ENCODE measurements at places on chromosomes 13 and 19.

GRCh38 chr19:8367327-8368001, 3.5 kb downstream of the ANGPTL4 start:
- DNase-seq, result no peak

- no peak for DNase-seq
Observed at GRCh38 chr13:20291037-20291436, 58.9 kb upstream of the GJB6 start.

- no peak for DNase-seq
Observed at GRCh38 chr13:92681239-92681638, 545.4 kb upstream of the GPC6 start.

- no peak for DNase-seq
Observed at GRCh38 chr19:58379246-58379645, 1.6 kb downstream of the ZNF837 start.

GRCh38 chr13:40502236-40502635, 164.2 kb downstream of the FOXO1 start:
- no peak for DNase-seq

DNA sequence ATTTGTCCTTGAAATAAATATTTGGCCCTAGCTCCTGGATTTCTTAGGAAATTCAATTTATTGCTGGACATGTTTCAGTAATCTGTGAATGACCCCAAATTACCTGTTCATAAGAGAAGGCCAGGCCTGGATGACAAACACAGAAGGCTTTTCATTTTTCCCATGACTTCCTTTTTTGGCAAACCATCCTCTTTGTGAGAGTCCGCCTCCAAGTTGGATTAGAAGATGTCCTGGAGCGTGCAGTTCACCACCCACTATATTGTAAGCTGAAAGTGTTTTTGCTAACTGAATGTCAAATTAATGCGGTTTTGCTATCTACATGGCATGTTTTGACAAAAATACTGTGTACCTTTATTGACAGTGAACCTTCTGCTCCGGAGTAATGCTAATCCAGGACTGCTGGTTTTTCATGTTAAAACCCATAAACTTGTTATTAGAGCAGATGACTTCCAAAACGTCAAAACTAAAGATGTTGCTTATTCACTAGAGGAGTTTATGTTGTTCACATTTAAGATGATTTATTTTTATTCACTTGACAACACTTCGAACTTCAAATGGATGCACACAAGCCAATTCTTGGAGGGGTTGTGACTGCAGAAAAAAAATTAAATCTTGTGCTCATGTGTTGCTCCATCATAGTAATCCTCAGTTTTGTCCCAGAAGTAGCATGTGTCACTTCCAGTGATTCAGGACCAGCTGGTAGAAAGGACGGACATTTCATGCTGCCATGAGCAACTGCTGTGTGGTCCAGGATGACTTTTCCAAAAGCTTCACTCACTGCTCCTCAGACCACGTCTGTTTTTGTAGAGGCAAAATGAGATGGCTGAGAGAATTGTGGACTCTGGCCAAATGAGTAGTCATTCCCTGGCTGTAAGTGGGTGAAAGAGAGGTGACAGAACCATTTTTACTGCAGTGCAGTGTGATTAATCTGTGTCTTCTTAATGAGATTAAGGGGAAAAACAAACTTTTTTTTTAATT, 71.0 kb downstream of the ITGBL1 start:
- DNase-seq, result no peak

DNA sequence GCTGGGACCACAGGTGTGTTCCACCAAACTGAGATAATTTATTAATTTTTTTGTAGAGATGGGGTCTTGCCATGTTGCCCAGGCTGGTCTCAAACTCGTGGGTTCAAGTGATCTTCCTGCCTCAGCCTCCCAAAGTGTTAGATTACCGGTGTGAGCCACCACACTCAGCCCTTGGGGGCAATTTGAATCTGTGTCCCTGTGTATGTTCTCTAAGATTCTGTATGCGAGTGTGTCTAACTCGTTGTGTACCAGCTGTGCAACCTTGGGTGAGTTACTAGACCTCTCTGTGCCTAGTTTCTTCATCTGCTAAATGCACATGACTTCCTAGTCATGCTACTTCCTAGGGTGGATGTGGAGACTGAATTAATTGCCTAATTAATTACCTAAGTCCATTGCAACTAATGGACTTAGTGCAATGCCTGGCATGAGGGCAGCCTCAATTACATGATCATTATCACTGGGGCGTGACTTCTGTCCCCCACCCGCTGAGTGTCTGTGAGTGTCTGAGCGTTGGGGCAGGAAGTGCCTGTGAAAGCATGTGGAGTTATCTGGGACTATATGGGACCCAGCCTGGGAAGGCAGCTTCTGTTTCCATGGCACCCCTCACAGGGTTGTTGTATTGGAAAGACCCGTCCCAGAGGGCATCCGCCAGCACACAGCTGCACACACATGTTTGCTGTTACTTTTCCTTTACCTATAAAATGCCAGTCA, 1.8 kb upstream of the NCCRP1 start:
- no peak for DNase-seq

DNA sequence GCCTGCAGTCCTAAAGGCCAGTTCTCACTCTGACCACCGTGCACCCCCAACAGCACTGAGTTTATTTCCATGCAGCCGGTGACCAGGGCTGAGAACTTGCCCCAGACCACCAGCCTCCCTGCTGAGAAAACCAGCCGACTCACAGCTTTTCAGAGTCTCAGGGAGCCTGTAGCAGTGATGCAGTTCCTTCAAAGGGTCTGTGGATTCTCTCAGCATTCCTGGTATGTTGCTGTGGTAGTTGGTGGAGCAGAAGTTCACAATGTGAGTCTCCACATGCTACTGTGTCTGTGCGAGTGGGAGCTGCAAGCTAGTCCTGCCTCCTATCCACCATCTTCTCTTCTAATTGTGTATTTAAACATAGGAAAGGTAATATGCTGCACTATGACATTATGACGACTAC, 254.9 kb upstream of the KLF12 start:
- no peak for DNase-seq

- DNase-seq, result no peak
Observed at GRCh38 chr13:93778548-93778947, 551.9 kb downstream of the GPC6 start.

DNA sequence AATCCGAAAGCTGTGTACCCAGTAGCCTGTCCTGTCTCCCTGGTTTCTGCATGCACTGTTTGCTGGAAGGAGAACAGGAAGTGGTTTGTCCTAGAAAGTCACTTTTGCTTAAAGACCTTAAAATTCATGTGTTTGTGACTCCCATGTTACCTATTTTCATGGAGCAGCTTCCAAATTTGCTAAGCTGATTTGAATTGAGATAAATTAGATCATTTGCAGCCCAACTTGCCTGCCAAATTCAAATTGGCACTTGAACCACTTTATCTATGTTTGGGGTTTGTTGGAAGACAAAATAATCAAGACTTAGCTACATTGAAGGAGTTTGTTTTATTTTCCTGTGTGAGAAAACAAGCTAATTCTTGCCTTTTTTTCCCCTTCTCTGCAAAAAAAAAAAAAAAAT, 532.5 kb downstream of the DIAPH3 start:
- no peak for DNase-seq

- DNase-seq, result no peak
Observed at GRCh38 chr13:92560883-92561282, 665.7 kb upstream of the GPC6 start.

DNA sequence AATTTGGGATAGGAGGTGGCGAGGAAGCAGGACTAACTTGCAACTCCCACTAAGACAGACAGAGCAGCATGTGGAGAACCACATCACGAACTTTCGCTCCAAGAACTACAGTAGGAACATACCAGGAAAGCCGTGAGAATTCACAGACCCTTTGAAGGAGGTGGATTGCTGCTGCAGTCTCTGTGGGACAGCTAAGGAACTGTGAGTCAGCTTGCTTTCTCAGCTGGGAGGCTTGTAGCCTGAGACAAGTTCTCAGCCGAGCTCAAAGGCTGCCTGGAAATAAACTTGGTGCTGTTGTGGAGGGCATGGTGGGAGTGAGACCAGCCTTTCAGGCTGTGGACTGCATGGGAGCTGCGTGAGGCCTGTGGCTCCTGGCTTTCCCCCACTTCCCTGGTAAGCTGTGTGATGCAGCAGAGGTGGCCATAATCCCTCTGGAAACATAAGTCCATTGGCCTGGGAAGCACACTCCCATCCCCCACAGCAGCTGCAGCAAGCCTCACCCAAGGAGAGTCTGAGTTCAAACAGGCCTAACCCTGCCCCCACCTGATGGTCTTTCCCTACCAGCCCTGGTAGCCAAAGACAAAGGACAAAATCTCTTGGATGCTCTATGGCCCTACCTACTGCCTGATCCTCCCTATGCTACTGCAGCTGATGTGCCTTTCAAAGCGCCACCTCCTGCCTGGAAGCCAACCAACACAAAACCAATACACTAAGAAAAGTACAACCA, 441.1 kb upstream of the HTR2A start:
- DNase-seq, result no peak

DNA sequence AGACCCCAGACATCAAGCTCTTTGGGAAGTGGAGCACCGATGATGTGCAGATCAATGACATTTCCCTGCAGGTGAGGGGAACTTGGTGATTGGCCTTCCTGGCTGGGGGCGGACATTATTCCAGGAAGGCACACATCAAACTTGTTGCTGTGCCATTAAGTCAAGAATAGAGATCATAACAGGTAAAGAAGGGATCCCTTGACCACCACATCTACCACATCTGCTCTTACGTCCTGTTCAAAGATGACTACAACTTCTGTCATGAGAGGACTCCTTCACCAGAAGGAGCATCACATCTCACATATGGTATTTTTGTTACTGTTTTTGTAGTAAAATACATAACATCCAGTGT, 1.1 kb downstream of the RPS5 start:
- DNase-seq, result no peak

DNA sequence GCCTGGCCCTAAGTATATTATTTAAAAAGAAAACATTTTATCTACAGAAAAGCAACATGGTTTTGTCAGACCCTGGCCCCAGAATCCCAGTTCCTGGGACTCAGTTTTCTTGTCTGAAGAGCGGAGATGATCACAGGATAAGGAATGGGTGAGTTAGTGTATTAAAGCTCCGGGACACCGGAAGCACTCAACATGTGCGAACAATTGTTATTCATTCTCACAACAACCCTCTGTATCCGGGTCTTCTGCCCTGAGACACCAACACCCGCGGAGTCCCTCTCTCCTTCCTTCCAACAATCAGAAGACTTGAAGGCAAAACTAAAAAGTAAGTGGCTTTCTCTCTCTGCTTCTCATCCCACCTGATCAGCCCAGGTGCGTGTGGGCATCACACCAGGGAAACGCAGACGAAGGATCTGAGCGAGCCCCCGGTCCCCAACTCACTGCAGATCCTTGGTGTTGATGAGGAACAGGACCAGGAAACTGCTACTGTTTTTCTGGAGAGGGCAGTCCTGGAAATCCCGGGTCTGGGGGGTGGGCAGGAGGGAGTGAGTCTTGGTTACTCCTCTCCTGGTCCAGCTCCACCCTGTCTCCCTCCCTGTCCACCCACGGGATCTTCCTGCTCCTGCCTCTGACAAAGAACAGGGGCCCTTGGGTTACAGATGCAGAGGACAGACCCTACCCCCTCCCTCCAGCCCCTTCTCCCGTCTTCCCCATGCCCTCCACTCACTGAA, 2.0 kb downstream of the GPR108 start:
- DNase-seq, result no peak

- no peak for DNase-seq
Observed at GRCh38 chr13:99414048-99414995, 87.0 kb upstream of the TM9SF2 start.

GRCh38 chr13:59230484-59231264, 933.1 kb downstream of the DIAPH3 start:
- no peak for DNase-seq

DNA sequence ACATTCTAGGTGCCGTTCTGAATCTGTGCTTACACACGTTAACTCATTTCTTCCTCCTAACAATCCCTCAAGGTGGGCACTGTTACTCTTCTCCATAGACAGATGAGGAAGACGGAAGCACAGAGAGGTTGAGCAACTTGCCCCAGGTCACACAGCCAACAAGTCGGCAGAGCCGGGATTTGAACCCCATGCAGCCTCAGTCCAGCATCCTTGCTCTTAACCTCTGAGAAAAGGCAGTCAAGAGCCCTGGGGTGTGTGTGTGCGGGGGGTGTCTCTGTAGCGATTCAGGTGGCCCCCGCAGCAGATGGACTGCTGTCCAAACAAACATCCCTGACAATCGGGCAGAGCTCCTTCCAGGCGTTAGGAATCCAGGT, 6.3 kb downstream of the PTPRS start:
- no peak for DNase-seq

DNA sequence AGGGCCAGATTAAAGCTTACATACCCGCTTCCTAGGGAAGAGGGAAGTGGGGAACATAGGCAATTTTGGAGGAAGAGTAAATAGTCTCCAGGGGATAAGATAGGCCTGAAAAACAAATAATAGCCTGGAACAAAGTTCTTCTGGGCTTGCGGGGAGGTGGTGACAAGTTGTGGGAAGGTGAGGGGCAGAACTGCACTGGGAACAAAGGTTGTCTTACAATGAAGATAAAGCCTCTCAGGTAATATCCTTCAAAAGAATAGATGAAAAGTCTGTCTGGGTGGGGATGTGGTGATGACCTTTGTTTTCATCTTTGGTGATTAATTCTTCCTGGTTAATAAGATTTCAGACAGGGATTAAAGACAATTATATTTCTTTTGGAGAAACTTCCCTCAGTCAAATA, 68.8 kb downstream of the CBY2 start:
- DNase-seq, result no peak

DNA sequence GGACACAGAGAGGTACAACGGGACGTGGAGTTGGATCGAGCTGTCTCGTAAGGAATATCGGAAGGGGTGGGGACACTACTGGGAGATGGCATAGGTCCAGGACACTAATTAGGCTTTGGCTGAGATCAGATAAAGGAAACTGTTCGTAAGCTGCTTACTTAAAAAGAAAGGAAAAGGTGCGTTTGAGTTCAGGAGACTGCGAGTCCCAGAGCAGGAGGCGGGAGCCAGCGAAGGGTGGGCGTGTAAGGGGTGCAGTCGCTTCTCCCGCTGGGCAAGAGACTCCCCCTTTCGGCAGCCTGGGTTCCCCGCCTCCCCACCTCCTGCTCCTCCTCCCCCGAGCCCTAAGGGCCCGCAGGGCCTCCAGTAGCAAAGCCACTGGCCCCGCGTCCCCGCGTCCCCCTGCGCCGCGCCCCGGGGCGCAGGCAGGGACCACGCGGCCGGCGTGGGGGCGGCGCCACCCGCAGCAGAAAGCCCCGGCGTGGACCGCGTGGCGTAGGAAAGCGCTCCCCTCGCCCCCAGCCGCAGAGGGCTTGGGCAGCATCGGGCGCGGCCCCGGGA, 547 bp downstream of the ABCC4 start:
- DNase-seq, result no peak

GRCh38 chr13:36820222-36820621, 1.2 kb downstream of the RFXAP start:
- no peak for DNase-seq

- DNase-seq, result peak; percentile 77
Observed at GRCh38 chr19:18388100-18388959, 2.4 kb downstream of the GDF15 start.

GRCh38 chr19:31408460-31409124, 59.4 kb upstream of the TSHZ3 start:
- DNase-seq, result no peak

GRCh38 chr19:8664671-8665057, 33.9 kb downstream of the ACTL9 start:
- DNase-seq, result no peak

Data from DMS153 (cell line).